ACHN (cell line): ENCODE measurements at places on chromosomes 2 and 18.

DNA sequence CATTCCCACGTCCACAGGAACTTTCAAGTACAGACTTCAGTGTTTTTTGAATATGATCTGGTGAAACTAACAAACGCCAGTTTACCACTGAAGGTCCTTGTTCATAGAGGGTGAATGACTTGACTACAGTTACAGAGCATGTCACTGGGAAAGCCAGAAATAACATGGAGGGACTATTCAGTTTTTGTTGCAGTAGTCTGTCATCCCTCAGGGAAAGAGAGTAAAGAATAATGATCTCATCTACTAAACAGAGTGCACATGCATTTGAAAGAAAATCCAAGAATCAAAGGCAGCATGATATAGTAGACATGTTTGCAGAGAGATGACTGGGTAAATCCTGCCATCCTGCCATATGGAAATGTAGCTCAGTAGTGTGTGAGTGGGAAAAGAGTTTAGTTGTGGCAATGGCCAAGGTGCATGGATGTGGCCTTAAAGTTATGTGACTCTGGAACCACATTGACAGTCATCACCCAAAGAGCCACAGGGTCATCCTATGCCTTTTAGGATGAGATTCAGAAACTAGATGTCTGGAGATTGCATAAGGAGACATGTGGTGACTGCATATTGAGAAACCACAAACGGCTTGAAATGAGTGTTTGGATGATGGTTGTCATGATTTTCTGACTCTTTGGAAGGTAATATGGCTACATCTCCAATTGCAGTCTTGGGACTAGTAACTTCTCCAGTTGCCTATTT, 125.3 kb upstream of the ZEB2 start:
- DNase-seq = no peak

DNA sequence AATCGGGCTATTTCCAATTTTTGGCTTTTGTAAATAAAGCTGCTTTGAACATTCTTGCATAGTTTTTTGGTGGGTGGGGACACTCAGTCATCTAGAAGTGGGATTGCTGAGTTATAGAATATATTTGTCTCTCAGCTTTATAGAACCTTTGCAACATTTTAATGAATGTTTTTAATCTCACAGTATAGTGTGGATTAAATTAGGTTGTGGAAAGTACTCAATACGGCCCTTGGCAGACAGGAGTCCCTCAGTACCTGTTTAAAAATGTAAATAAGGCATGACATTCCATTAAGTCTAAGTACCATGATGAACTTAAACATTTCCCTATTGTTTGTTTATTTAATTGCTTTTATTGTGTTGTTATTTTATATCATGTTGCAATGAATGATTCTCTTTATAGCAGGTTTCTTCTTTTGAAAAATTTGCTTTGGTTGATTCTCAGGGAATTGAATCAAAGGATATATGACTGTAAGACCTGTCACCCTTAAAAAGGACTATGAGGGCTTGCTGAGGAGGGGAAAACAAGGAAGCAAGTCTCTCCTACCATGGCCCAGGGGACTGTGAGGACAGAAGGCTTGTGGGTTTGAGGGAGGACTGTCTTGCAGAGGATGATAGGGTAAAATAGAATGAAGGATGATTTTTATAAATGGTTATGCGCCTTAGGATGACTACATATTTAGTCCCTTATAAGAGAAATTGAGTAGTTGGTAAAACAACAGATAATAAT, 165.1 kb downstream of the RPIA start:
- no peak for DNase-seq

DNA sequence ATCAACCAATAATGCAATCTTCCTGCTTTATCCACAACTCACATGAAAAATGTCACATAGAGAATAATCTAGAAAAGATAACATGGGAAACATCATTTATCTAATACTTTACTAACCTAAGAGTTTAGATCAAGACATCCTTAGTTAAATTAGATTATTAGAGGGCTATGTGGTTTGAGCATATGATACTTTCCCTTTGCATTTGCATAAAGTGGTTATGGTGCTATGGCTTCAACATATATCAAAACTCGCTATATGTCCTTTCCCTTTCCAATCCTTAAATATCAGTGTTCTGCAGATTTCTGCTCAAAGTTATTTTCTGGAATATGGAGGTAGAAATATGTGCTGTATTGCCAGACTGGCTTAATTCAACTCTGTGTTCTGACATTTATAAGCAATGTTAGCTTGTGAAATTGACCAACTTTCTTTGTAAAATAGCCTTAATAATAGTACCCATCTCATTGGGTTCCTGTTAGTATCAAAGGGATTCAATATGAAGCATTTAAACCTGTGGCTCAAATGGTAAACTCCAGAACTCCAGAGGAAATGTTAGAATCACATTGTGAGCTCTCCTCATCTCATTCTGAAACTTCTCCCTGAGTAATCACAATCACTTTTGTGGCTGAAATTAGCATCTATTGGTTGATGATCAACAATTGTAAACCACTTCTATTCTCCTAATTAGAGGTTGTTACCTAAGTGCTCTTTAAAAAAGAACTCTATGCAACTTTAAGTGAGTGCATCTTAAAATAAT, 1089.9 kb upstream of the SLC39A10 start:
- DNase-seq = no peak

DNA sequence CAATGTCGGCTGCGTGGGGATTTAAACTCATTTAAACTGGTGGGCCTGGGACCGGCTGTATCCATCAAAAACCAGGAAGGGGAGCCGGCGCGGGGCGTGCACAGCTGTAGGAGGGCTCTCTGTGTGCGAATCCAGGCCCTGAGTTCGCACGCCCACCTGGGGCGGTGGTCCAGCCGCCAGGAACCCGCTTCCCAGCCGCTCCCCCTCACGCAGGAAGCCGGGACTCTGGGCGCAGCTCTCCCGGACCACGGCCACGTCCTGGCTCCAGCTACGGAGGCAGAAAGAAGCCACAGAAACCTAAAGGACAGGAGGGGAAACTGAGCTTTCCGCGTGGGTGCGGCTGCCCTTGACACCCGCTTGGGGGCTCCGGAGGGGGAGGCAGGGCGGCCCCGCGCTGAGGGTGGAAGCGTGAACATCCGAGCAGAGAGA, 80.6 kb downstream of the GFPT1 start:
- DNase-seq = peak; percentile 14

DNA sequence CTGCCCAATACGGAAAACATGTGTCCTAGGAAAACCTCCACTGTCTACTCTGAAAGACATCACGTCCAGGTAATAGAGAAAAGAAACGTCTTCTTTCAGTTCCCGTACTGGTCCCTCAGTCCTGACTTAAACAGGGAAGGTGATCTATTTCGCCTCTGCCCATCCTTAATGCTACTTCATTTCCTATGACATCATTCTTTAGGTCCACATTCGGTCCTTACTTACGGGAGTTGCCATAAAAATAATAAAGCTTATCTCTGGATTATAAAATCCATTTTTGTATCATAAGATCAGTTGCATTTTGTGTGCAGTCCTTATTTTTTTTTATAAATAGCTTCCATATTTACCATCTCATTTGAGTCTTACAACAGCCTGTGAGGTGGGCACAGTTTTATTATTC, 3.7 kb downstream of the TGFA start:
- DNase-seq = no peak

DNA sequence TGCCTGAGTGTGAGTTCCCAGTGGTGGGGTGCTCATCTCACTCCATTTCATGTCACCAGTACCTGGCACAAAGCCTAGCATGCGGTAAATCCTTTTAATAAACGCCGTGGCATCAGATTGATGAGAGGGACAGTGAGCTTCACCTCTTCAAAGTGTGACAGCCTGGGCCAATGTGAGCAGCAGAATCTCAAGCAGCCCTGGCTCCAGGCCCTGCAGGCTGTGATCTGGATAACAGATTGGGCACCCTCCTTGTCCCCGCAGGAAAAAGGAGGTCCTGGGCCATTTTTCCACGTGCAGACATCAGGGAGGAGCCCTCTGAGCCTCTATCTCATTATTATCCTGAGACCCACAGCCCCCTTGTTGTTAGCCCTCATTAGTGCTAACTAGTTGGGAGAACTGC, 34.8 kb downstream of the TET3 start:
- no peak for DNase-seq

DNA sequence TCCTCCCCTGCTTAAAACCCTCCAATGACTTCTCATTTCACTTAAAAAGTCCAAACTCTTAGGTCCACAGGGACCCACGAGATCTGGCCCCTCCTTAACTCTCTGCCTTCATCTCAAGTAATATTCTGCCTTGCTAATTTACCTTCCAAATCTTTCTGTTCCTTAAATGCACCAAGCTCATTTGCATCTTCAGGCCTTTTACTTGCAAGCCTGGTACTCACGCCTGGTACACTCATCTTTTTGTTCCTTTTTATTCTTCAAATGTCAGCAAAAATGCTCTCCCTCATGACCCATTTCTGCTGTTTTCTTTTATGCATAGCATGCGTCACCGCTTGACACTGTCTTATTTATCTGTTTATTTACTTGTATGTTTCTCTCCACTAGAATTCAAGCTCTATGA, 2.7 kb upstream of the WIPF1 start:
- no peak for DNase-seq

- DNase-seq = no peak
These were observed 57.4 kb upstream of the EPB41L3 start for GRCh38 chr18:5601188-5601624.

DNA sequence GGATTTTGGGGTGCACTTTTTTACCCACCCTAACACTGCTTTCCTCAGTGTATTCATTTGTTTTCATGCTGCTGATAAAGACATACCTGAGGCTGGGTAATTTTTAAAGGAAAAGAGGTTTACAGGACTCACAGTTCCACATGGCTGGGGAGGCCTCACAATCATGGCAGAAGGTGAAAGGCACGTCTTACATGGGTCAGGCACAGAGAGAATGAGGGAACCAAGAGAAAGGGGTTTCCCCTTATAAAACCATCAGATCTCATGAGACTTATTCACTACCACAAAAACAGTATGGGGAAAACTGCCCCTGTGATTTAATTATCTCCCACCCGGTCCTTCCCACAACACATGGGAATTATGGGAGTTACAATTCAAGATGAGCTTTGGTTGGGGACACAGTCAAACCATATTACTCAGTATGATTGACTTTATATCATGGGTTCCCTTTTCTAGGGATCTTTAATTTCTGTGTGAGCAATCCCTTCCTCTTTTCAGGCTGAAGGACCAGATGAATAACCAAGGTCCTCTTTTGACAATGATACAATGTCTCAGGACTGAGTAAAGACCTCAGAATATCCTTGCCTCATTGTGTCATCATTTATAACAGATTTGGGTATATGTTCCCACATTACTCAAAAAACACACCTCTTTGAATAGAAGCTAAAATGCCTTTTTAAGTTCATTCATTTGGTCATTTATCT, 100.1 kb upstream of the TRIB2 start:
- no peak for DNase-seq

DNA sequence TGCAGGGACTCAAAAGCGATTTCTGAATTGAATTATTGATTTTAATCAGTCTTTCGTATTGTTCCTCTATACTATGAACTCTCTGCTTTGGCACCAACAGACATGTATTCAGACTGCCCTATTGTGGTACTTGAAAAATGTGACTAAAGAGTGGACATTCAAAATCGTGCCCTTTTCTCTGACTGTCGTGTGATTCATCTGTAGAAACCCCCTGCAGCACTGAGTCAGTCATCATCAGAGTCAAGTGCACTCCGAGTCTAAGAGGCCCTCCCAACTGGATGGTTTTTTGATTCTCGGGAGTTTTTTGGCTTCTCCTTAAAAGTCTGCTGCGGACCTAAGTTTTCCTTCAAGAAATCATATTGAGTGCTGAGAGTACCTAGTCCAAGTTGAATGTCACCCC, 96.4 kb upstream of the FOSL2 start:
- DNase-seq = peak; percentile 60

DNA sequence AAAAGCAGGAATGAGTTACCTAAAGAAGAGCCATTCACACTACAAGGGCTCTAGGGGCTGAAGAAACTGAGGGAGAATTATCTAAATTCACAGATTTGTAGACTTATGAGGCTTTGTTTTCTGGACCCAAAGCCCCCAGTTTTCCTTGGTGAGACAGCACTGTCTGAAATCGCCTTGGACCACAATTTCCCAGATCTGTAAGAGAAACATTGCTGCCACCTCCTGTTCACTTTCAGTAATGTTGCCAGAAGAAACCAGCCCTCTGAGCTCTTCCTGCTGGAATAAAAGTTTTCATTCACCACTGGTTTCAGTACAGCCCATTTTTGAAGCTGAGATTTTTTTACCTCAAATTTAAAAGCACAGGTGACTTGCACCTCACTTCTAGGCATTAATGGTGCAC, 169.2 kb downstream of the CDH20 start:
- DNase-seq = peak; percentile 45

DNA sequence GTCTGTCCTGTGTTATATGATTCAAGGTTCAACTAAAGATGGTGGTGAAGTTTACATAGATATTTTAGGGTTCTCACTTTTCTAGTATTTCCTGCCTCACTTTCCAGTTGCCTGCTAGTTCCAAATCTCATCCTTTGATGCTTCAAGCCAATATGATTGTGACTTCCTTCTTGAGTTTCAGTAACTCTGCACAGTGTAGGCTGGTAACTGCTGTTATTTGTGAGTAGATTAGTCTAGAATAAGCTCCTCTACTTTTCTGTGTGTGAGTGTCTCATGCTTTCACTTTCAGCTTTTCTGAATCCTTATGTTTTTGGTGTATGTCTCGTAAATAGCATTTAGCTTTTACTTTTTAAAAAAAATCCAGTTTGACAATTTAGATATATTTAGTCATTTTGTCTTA, 42.6 kb downstream of the GALNT1 start:
- no peak for DNase-seq

DNA sequence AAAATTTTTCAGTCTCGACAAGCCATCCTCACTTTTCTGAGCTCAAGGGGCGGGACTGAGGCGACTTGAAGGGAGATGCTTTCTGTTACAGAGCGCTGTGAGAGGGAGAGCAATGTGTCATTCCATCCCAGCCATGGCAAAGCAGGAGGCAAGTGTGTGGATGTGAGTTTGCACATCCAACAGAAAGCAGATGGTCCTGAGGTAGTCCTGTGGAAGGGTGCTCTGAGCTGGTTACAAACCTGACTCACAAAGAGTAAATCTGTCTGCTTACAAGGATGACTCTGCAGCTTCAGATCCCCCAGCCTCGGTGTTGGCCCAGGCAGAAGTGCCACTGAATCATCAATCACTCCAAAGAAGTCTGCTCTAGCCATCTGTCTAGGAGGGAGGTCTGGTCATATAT, 482.0 kb upstream of the DCC start:
- no peak for DNase-seq

DNA sequence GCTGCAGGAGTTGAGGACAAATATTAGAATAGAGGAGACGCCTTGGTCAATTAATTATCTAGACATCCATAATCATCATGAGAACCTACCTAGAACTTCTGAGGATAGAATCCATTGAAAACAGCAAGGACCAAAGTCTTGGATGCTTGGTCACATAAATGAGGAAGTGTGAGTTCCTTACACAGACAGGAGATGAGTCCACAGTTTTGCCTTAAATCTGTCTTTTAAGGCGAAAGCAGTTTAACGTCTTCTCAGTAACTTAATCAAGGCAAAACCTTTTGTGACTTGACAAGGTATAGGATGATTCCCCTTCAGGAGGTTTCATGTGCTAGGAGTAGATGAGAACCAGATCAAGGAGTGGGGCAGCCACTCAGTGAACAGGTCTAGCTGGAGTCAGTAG, 1783.2 kb upstream of the CELF4 start:
- DNase-seq = no peak

- DNase-seq = no peak
These were observed 14.2 kb downstream of the WNT10A start for GRCh38 chr2:218894880-218895157.
